Stimulated activated CD4-positive, alpha-beta T cell treated with anti-CD3 and anti-CD28 coated beads, Interleukin-1b, Interleukin-23, amount 100 ng/mL, for 4 hours (primary cell): ENCODE measurements at places on chromosomes 7 and 10.

GRCh38 chr10:33664070-33664469 is 329.6 kb upstream of the NRP1 start:
- no peak for DNase-seq

- no peak for DNase-seq
These were observed 12.3 kb upstream of the C10orf71 start for GRCh38 chr10:49286686-49287085.

DNA sequence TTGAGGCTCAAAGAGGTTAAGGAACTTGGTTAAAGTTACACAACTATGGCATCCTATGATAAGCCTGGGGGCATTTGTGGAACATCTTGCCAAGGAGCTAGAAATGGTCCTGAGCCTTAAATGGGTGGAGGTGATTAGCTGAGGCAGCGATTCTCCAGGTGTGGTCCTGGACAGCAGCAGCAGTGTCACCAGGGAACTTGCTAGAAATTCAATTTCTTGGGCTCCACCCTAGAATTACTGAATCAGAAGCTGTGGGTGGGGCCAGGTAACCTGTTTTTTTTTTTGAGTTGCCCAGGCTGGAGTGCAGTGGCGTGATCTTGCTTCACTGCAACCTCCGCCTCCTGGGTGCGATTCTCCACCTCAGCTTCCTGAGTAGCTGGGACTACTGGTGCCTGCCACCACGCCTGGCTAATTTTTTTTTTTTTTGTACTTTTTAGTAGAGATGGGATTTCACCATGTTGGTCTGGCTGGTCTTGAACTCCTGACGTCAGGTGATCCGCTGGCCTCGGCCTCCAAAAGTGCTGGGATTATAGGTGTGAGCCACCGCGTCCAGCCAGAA is 13.1 kb downstream of the RPS24 start:
- no peak for DNase-seq

- no peak for DNase-seq
These were observed 97.8 kb downstream of the GALNT17 start for GRCh38 chr7:71229699-71230098.

DNA sequence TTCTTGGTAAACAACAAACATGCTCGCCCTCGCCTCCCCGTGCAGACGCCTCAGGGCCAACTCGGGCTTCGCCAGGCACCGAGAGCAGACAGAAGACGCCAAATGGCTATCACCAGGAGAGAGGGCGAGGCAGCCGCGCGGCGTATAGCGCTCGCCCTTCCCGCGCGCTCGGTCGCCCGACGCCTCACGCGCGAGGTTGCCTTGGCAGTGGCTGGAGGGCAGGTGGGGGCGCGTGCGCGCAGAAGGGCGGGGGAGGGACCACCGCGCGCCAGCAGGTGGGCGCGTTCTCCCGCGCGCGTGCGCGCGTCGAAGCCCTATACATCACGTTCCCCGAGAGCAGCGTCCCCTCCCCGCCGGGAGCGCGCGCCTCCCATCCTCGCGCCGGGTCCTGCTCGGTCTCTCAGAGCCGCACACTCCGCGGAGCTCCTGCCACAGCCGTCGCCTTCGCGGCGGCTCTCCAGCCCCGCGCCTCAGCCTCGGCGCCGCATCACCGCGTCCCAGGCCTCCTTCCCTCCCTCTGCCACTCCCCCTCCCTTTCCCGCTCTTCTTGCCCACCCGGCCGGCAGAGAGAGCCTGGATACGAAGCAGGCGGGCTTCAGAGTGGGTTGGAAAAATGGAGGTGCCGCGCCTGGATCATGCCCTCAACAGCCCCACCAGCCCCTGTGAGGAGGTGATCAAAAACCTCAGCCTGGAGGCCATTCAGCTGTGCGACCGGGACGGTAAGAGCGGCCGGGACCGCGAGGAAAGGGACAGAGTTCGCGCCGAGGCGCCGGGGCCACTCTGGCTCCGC is at the start of gene PHYHIPL:
TSS of gene PHYHIPL (plus strand) at position 403 of the 790 bp plus-strand sequence. CDS start at position 614, 211 bp downstream.
- no peak for DNase-seq

DNA sequence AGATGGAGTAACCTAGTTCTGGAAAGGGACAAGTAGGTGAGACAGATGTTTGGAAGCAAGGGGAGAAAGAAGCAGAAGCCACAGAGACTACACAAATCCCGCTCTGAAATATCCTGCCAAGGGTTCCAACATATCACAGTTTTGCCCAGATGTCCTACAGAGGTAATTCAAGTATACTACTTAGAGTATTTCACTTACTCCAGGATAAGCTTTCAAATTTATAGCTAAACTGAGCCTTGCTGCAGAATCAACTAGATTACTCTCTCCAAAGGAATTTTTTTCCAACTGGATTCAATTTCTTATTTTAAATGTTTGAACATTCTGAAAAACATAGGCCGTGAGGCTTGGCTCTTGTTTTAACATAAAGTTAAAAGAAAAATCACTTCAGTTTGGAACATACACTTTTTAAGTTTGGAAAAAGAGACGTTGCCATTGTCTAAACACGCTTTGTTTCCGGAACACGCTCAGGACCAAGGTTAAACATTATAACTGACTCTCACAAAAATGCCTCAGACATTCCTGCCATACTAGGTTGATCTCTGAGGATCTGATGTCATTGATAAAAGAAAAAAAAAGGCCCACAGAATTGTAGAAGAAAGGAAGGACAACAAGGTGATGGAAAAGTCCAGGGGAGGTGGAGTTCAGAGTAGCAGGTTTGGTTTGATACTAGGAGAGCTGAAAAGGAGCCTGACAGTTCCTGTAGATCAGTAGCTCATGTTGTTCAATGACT is 74.8 kb downstream of the FAM185A start:
- DNase-seq: no peak

GRCh38 chr7:14687777-14688176 is 214.8 kb downstream of the DGKB start:
- no peak for DNase-seq

DNA sequence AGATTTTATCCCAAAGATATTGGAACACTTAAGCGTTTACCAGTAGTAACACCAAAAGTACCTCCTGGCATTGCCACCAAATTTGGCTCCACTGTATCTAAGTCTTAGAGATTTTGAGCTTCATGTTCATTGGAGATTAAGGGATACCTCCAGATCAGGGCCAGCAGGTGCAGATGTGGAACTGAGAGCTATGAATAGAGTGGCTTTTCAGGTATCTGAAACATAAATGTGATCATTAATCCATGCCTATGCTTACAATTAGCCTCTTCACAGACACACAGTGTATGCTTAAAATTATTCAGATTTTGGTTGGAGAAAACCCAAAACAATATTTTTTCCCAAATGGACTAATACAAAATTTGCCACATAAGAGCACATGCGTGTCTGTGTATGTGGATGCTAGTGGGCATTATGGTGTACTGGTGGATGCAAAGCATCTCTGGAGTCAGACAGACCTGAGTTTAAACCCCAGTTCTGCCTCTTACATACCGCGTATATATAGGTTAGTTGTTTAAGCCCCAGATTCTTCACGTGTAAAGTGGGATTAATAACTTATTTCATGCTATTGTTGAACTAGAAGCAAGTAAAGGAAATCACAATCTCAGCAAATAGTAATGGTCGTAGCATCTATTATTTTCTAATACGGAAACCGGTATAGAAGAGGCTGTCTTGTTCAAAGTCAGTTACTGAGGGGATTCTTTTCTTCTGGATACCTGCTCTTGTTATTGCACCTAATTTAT is 6.8 kb upstream of the LRRC4 start:
- no peak for DNase-seq

DNA sequence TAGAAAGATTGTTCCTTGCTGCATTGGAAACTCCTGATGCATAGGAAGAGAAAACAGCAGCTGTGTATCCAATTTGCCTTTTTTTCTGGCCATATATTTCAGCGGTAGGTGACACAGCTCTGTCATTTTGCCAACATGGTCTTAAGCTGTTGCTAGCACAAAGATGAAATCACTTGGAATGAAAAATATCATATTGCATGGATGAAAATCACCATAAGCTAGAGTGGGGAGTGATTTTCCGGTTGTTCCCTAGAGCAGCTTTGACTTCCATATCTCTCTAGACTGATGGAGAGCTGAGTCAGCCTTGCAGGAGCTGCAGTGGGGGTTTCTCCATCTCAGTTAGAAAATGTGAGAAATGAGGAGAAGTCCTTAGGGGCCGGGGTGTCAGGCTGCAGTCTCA is 38.3 kb upstream of the BTBD16 start:
- no peak for DNase-seq

DNA sequence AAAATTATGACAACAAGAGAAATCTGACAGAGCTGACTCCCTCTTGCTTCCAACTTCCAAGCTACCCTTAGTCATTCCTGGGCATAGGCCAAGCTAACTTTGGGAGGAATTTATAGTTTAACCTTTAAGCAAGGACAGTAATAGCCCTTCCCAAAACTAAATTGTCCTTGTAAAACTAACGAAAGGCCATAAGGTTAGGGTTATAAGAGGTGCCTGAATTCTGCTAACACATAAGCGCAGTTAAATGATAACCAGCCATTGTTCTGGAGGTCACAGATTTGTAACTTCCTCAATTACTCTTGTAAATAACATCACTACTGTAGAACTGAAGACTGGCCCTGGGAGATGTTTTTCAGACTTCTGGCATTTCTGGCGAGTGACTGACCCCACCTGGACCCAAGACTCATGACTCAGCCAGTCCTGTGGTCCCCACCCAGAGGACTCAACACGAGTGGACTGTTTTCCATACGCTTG is 481.2 kb downstream of the KCNMA1 start:
- DNase-seq: no peak

DNA sequence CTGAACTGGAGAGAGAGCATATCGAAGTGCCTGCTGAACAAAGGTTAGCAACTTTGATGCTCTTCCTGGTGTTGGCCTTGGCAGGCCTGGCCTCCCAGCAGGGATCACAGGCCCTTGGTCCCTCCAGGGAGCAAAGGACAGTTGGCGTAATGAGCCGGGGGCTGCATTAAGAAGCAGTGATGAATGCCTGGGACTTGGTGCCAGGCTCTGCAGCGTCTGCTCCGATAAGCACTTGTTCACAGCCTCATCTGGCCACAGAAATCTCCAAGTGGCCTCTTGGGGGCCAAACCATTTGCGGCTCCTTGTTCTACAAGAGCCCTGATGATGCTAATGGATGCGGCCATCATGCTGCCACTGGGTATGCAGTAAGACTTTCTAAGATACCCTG is 31.8 kb downstream of the CRHR2 start:
- DNase-seq: no peak

DNA sequence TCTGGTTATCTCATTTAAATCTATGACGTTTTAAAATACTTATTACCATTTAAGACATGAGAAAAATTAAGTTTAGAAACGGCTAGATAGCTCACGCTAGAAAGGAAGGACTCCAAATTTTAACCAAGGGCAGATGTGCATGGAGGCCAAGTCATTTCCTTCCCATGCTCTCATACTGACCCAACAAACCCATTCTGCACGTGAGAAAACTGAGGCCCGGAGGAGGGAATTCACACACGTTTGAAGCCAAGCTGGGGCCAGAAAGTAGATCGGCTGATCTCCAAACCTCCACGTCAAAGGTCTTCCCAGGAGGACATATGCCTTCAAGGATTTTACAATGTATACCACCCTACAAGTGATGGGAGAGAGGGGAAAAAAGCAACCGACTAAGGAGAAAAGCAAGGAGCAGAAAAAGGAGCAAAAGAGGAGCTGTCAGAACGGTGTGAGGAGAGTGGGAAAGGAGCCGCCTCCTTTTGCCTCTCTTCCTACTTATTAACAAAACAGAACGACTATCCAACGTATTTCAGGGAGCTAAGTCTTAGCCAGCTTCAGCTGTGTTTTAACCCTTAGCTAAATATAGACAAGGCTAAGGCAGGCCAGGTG is 645 bp upstream of the SIRT1 start:
- no peak for DNase-seq

DNA sequence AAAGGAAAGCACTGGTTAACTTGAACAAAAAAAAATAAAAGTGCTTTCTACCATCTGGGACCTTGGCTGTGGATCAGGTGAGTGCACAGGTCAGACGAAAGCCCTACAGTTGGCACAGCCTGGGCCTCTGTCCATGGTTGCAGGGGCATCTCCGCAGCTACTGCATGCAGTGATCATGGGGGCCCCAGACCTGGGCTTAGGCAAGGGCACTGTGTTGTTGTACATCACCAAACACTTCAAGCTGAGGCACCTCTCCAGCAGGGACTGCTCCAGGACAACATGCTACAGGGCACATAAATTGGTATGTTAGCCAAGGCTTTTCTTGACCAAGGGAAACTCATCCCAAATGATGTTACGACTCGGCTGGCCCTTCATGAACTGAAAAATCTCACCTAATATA is 23.5 kb downstream of the KLHL7 start:
- no peak for DNase-seq

DNA sequence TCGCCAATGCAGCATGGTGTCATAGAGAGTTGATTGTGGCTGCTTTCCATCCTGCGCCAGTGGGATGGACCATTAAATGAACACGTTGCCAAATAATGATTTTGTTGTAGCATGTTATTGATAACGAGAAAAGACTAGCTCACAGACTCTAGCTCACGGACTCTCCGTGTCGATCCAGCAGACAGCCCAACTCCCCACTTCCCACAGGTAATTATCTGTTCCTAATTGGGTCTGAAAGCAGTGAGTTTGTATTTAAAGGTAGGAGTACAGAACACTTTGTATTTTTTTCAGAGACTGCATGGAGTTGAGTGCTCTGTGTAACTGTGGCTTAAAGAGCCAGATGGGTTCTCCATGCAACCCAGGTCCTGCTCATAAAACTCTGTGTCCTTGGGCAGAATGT is 1250.5 kb downstream of the TYW1 start:
- DNase-seq: no peak

- no peak for DNase-seq
These were observed 3.2 kb downstream of the PTPRN2 start for GRCh38 chr7:158584407-158584806.

DNA sequence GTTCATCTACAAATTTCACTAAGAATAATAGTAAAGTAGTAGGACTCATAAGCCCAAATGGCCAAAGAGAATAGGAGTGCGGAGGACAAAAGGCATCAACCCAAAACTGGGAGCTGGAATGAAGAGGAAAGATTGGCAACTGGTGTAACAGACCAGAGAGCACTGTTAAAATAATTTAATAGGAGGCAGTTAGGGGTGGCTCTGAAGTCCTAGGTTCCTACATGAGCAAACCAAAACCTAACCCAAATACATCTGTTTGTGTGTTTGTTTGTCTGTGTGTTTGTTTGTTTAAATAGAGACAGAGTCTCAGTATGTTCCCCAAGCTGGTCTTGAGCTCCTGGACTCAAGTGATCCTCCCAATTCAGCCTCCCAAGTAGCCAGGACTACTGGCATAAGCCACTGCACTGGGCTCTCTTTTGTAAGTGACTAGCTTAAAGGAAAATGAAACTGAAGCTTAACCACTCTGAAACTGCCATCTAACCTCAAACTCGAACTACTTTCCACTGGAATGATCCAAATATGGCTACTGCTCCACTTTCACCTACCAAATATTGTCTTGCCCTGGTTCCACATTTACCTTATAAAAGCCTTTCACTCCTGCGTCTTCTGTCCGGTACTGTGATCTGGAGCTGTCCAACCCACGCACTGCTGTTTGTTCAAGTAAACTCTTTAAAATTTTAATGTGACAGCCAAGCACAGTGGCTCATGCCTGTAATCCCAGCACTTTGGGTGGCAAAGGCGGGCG is 94.9 kb downstream of the AKR1D1 start:
- no peak for DNase-seq

- DNase-seq: no peak
These were observed 6.2 kb downstream of the TLX1 start for GRCh38 chr10:101137271-101137670.
